ENCODE measurements at places on chromosomes 2 and 18. TPM values are rescaled to one million over a fixed set of nuclear protein-coding genes. Genes with fewer than 3 reads are reported as not detected.

- peaks cover 4% of the 10 kb centered on the region for H3K4me1 ChIP-seq
- no peaks in the 10 kb centered on the region for H3K27me3 ChIP-seq
- peak overlapping the region; percentile 7 for H3K27ac ChIP-seq
- no peak for DNase-seq
- H3K36me3 ChIP-seq = no peaks in the 10 kb centered on the region
- no peak overlapping the region for H3K4me3 ChIP-seq
Observed at GRCh38 chr2:174772472-174772801, 8.2 kb upstream of the CHRNA1 start.

Gene IL1RN
- total RNA-seq = 11.9 TPM

DNA sequence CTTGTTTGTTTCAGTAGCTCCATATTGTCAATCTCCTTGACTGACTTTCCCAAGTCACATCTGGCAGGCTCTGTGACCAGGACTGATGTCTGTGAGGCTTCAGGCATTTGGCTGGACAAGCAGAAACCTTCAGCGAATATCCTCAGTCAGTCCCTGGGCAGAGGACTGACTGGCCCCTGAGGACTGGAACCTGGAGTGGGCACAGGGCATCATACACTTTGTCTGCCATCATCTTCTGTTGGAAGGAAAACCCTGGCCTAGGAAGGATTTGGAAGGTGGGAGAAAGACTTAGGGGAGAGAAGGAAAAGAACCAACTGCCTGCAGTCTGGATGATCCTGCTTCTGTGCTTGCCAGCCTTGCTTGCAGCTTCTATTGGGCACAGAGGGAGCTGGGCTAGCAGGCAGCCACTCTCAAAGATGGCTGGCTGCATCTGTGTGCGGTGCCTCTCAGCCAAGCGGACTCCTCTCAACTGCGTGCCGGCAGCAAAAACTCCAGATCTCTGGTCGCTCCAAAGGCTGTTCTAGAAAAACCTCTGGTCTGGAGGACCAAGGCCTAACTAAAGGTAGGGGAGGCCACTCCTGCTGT, 126.8 kb downstream of the MARCHF4 start:
- H3K27me3 ChIP-seq = no peaks in the 10 kb centered on the region
- no peak overlapping the region for H3K27ac ChIP-seq
- H3K36me3 ChIP-seq = no peaks in the 10 kb centered on the region
- no peaks in the 10 kb centered on the region for H3K4me1 ChIP-seq
- no peak overlapping the region for H3K4me3 ChIP-seq
- DNase-seq = no peak

Gene TBR1
- total RNA-seq = not detected

DNA sequence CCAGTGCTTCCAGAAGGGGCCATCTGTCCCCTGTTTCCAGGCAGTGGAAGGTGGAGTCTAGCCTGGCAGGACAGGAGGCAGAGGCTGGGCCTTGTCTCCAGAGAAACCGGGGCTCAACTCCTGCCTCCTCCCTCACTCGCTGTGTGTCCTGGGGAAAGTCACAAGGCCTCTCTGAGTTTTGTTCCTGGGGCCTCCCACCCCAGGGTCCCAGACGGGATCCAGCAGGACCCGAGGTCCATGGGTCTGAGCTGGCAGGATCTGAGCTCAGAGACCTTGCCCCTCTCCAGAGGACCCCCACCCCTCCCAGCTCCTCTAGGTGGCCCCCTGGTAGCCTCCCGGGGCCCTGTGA, 72.2 kb upstream of the TAF1B start:
- no peaks in the 10 kb centered on the region for H3K27me3 ChIP-seq
- peak overlapping the region; percentile 36 for H3K27ac ChIP-seq
- peaks cover 12% of the 10 kb centered on the region for H3K4me1 ChIP-seq
- no peaks in the 10 kb centered on the region for H3K36me3 ChIP-seq

Gene HK2
- total RNA-seq = 29.3 TPM

Gene ALPP
- 51.5 TPM for total RNA-seq

GRCh38 chr2:182594286-182594685, 121.8 kb upstream of the DNAJC10 start:
- no peak overlapping the region for H3K27ac ChIP-seq
- no peak overlapping the region for H3K4me3 ChIP-seq
- no peak for DNase-seq
- H3K27me3 ChIP-seq = no peaks in the 10 kb centered on the region
- no peaks in the 10 kb centered on the region for H3K36me3 ChIP-seq

Gene FMNL2
- total RNA-seq = 70.7 TPM

GRCh38 chr18:49749563-49749962, 63.8 kb downstream of the ACAA2 start:
- H3K27ac ChIP-seq = no peak overlapping the region
- no peak for DNase-seq
- no peaks in the 10 kb centered on the region for H3K27me3 ChIP-seq
- H3K4me1 ChIP-seq = no peaks in the 10 kb centered on the region
- no peak overlapping the region for H3K4me3 ChIP-seq

Gene HS6ST1
- 40.2 TPM for total RNA-seq

Gene DSEL
- total RNA-seq = 6.5 TPM

- no peaks in the 10 kb centered on the region for H3K36me3 ChIP-seq
- no peak overlapping the region for H3K4me3 ChIP-seq
- no peaks in the 10 kb centered on the region for H3K4me1 ChIP-seq
- no peaks in the 10 kb centered on the region for H3K27me3 ChIP-seq
- no peak overlapping the region for H3K27ac ChIP-seq
Observed at GRCh38 chr2:24813691-24814137, 20.5 kb downstream of the CENPO start.

Gene EVA1A
- 72.1 TPM for total RNA-seq

DNA sequence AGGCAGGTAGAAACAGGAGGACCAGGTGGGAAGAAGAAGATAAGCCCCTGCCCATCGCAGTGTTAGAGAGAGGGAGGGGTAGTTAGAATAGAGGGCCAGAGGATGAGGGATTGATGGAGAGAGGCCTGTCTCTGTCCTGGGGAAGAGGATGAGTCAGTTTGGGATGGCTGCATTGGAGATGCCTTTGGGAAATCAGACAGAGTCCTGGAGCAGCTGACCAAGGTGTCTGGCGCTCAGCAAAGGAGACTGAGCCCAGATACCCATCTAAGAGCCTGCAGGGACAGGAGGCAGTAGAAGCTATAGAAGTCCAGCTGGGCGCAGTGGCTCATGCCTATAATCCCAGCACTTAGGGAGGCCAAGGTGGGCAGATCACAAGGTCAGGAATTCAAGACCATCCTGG, 177.8 kb upstream of the HAAO start:
- H3K27ac ChIP-seq = no peak overlapping the region
- no peaks in the 10 kb centered on the region for H3K27me3 ChIP-seq
- no peak for DNase-seq
- H3K4me3 ChIP-seq = no peak overlapping the region

- no peaks in the 10 kb centered on the region for H3K27me3 ChIP-seq
- H3K27ac ChIP-seq = no peak overlapping the region
- no peak for DNase-seq
Observed at GRCh38 chr2:209956271-209956670, 46.2 kb upstream of the RPE start.

DNA sequence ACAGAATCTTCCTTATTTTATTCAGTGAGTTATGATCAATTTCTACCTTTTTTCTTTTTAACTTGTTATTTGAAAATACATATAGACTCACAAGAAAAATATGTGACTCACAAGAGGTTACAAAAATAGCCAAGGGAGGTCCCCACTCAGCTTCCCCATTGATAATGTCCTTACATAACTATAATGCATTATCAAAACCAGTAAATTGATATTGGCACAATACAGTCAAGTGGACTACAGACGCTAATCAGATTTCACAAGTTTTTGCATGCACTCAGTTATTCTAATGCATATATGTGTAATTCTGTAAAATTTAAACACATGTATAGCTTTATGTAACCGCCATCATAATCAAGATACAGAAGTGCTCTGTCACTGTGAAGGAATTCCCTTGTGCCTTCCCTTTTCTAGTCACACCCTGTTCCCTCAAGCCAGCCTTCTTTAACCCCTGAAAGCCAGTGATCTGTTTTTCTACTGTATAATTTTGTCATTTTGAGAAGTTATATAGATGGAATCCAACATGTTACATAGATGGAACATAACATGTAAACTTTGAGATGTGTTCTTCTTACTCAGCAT, 118.4 kb downstream of the ALMS1 start:
- no peak overlapping the region for H3K4me3 ChIP-seq
- H3K27ac ChIP-seq = no peak overlapping the region
- no peak for DNase-seq
- no peaks in the 10 kb centered on the region for H3K27me3 ChIP-seq
- H3K4me1 ChIP-seq = no peaks in the 10 kb centered on the region

DNA sequence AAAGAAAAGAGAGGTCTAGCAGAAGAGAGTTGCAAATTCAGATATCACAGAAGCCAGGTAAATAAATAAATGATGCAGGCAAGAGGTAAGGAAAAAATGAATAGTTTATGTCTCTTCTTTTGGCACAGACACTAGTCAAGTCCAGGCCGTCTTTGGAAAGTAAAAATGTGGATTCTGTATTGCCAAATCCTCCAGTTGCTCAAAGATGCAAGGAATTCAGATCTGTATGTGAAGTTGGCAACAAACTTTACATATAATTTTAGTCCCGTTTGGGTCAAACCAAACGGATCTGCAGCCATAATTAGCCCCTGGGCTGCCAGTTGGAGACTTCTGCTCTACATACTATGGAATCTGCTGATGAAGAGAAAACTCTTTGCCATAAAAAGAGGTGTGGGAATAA, 200.5 kb upstream of the RND3 start:
- no peaks in the 10 kb centered on the region for H3K27me3 ChIP-seq
- H3K4me1 ChIP-seq = no peaks in the 10 kb centered on the region
- no peaks in the 10 kb centered on the region for H3K36me3 ChIP-seq
- H3K4me3 ChIP-seq = no peak overlapping the region
- no peak for DNase-seq

Gene GATA6
- 47.1 TPM for total RNA-seq

- H3K4me1 ChIP-seq = peaks cover 5% of the 10 kb centered on the region
- no peaks in the 10 kb centered on the region for H3K36me3 ChIP-seq
- H3K27me3 ChIP-seq = no peaks in the 10 kb centered on the region
- DNase-seq = no peak
- H3K4me3 ChIP-seq = no peak overlapping the region
Observed at GRCh38 chr2:230602562-230603230, 109.9 kb upstream of the CAB39 start.

Gene GREB1L
- 0.69 TPM for total RNA-seq

DNA sequence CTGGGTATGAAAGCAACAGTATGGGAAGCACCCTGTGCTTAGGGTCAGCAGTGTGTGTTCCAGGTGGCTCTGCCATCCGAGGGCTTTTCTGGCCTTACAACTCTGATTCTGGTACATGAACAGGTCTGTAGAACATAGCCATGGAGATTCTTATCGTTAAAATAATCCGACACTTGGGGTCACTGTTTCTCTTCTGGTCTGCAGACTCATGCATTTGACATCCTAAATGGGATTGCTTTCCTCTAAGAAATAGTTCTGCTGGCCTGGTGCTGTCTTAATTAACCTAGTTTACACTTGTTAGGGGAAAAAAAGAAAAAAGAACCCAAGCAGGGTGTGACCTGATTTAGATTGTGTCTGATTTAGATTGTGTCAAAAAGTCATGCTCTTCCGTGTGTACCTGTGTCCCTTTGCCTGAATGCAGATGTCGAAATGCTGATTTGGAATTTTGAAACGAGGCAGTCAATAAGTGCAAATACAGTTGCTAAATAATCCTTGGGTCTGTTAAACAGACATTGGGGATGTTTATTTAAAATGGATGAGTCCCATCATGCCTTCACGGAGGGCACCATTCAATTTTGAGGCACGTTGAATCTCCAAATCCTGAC, 59.6 kb downstream of the TRPM8 start:
- H3K27ac ChIP-seq = no peak overlapping the region
- no peaks in the 10 kb centered on the region for H3K27me3 ChIP-seq
- no peaks in the 10 kb centered on the region for H3K36me3 ChIP-seq
- DNase-seq = no peak
- no peak overlapping the region for H3K4me3 ChIP-seq

Gene MC4R
- not detected for total RNA-seq

DNA sequence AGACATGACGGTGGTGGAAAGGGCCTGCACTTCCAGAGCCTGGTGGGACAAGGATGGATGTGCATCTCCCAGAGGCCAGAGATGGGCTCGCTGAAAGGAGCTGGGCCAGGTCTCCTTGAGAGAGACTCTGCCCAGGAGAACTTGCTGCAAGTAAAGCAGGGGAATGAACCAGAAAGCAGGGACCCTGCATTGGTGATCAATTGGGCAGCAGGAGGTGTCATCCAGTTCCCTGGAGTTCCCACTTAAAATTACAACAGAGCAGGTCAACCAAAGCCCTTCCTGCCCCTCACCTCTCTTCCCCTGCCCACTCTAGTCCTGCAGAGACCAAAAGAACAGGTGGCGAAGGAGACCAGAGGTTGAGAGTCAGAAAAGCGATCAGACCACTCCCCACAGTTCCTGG, 69.7 kb upstream of the CAB39 start:
- H3K4me1 ChIP-seq = peaks cover 19% of the 10 kb centered on the region
- H3K27ac ChIP-seq = peak overlapping the region; percentile 72
- H3K4me3 ChIP-seq = no peak overlapping the region
- no peaks in the 10 kb centered on the region for H3K27me3 ChIP-seq
- no peak for DNase-seq

- no peaks in the 10 kb centered on the region for H3K27me3 ChIP-seq
- H3K36me3 ChIP-seq = no peaks in the 10 kb centered on the region
- DNase-seq = peak; percentile 50
- peaks cover 15% of the 10 kb centered on the region for H3K4me1 ChIP-seq
- H3K4me3 ChIP-seq = no peak overlapping the region
Observed at GRCh38 chr18:10035281-10035991, 121.6 kb downstream of the VAPA start.

DNA sequence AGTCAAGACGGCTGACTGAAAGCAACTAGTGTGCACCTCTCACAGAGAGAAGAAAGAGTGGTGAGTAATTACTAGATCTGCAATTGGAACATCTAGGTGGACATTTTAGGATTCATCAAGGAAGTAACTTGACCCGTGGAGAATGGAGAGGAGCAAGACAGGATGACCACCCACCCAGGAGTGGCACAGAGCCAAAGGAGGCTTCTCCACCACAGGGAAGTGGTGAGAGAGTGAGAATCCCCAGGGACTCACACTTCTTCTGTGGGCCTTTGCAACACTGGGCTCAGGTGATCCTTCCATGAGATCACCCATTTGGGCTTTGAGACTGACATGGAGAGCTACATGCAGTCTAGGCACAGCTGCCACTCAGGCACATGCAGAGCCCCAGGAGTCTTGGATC, 132.8 kb upstream of the GALNT5 start:
- no peaks in the 10 kb centered on the region for H3K27me3 ChIP-seq
- no peak overlapping the region for H3K4me3 ChIP-seq
- H3K27ac ChIP-seq = no peak overlapping the region
- H3K4me1 ChIP-seq = peaks cover 6% of the 10 kb centered on the region
- H3K36me3 ChIP-seq = no peaks in the 10 kb centered on the region

Gene ADD2
- total RNA-seq = 0.30 TPM

Gene TTN
- 119 TPM for total RNA-seq

- H3K27me3 ChIP-seq = no peaks in the 10 kb centered on the region
- H3K27ac ChIP-seq = peak overlapping the region; percentile 95
- H3K36me3 ChIP-seq = no peaks in the 10 kb centered on the region
- peaks cover 29% of the 10 kb centered on the region for H3K4me1 ChIP-seq
- peak overlapping the region; percentile 84 for H3K4me3 ChIP-seq
- DNase-seq = no peak
Observed at GRCh38 chr18:9709304-9709877, 1.3 kb downstream of the RAB31 start.
